Renal cortical epithelial cell (primary cell): ENCODE measurements at places on chromosomes 16 and 17.

- DNase-seq = no peak
Observed at GRCh38 chr17:68347380-68347779, 56.1 kb downstream of the ARSG start.

DNA sequence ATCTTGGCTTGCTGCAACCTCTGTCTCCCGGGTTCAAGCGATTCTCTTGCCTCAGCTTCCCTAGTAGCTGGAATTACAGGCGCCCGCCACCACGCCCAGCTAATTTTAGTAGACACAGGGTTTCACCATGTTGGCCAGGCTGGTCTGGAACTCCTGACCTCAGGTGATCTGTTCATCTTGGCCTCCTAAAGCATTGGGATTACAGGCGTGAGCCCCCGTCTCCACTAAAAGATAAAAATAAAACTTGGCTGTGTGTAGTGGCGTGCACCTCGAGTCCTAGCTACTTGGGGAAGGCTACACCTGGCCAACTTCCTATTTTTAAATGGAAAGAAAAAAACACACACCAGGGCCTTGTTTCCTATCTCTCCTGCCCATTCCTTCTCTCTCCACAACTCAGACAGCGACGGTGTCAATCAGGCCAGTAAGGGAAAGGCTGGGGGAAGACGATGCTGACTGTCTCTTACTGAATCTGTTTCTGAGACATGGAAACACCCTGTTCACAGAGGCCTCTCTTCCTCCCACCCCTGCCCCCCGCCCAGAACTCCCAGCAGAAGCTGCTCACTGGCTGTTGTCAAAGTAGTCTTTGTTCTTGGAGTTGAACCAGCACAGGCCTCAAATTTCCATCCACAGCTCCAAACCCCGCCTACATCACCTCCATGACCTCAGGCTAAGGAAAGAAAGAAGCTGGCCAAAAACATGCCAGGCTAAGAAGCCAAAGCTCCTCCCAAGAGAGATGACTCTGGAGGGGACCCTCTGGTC is 96.6 kb downstream of the NXN start:
- DNase-seq = peak; percentile 25

DNA sequence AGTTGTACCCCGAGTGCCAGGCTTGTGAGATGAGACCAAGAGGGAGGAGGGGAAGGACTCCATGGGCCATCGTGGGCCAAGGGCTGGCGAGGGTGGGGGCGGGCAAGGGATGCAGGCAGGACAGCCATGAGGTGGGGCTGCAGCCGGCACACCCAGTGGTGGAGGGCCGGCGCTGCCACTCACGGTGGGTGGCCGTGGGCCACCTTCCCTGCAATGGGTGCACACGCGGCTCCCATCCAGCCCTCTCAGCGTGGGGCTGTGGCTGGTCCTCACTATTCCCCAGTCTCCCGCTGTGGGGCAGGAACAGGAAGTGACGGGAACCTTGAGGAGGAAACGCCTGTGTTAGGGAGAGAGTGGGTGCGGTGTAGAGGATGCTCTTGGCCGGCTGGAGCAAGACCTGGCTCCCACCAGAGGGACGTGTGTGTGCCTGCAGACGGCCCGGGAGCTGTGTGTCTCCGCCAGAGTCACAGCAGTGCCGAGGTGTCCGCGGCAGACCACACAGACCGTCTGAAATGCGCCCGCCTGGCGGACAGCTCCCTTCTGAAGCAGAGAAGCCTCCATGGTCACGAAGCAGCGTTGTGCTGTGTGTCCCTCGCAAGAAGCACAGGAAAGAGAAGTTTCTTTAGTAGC is 23.6 kb downstream of the CIBAR2 start:
- DNase-seq = no peak

GRCh38 chr17:2936771-2937321 is 126.6 kb downstream of the OR1D5 start:
- no peak for DNase-seq

DNA sequence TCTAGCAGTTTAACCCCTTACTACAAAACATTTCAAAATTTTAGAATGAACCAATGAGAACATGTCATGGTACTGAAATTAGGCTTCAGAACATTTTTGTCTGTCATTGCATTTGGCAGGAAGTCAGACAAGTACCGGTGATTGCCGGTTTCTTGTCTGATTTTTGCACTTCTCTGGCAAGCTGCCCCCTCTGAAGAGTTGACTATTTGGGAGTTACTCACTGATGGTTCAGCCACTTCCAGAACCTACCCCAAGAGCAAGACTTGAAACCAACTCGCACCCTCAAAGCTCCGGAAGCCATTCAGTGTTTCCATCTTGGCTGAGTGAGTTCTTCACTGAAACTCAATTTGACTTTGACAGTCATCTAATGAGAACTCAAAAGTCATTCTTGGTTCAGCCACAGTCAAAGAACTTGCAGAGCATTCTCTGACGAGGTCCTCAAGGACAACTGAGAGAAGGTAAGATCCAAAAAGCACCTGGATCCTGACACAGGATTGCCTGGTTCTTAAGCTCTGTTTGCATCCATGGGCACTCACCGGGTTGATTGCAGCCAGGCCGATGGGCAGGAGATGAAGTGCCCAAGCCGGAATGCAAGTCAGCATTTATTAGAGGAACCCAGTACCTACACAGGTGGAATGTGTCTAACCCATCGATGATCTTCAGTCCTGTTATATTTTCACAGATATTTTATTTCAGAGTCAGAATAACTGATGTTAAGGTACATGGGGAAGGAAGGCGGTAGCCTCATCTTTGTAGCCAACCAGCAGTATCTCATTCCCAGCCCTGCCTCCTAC is 93.6 kb downstream of the USP22 start:
- no peak for DNase-seq

DNA sequence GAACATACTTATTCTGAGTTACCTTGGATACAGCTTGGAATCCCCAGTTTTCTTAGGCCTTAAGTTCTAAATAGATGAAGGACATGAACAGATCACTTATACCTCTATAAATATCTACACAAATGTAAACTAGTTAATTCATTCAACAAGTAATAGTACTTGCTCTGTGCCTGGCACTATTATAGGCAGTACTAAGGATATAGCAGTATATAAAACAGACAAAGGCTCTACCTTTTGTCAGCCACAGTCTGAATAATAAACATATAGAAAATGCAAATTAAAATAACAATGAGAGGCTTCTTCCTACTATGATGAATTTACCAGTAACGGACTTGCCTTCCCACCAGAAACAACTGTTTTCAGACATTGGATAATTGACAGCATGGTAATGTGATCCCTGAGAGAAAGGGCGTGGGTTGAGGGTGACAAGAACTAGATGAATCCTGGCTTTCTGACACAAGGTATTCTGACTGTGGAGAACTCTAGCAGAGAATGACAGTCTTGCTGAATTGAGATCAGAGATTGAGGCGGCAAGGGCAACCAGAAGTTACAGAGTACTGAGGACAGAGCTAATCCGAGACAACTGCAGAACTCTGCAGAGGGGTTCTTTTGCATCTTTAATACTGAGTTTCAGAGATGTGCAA is 170.5 kb downstream of the TANC2 start:
- DNase-seq = no peak

GRCh38 chr16:87598431-87598830 is 3.9 kb upstream of the JPH3 start:
- DNase-seq = no peak

DNA sequence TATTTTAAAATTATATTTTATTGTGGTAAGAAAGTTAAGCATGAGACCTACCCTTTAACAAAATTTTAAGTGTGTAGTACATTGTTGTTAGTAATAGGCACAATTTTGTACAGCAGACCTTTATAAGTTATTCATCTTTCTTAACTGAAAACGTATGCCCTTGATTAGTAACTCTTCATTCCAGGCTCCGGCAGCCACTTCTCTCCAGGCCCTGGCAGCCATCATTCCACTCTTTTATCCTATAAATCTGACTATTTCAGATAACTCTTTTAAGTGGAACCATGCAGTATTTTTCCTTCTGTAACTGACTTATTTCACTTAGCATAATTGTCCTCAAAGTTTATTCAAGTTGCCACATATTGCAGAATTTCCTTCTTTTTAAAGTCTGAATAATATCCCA is 348.2 kb downstream of the CDH11 start:
- no peak for DNase-seq
